ENCODE measurements at places on chromosomes 5 and 9.

GRCh38 chr5:142253938-142254337 is 70.9 kb downstream of the SPRY4 start:
- DNase-seq, result no peak

DNA sequence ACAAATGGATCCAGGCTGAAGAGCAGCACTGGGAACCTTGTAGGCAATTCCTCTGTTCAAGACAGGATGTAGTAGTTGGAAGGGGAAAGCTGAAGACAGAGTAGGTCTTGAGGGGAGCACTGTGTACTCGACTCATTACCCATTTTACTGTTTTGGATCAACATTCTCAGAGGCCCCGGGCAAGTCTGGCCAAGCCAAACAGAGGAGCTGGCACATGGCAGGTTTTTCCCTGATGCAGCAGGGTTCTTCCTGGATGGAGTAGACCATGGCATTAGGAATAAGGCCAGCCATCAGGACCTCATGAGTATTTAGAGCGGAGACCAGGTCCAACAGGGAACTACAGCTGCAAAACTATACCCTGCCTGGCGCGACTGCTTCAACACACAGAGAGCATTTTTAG is 4.4 kb downstream of the SVEP1 start:
- DNase-seq, result no peak

- DNase-seq, result no peak
Observed at GRCh38 chr9:112520656-112521055, 34.0 kb downstream of the KIAA1958 start.

- DNase-seq, result no peak
Observed at GRCh38 chr9:22065431-22066200, 56.5 kb upstream of the CDKN2B start.

GRCh38 chr5:69033690-69034089 is 60.1 kb upstream of the SLC30A5 start:
- DNase-seq, result no peak

DNA sequence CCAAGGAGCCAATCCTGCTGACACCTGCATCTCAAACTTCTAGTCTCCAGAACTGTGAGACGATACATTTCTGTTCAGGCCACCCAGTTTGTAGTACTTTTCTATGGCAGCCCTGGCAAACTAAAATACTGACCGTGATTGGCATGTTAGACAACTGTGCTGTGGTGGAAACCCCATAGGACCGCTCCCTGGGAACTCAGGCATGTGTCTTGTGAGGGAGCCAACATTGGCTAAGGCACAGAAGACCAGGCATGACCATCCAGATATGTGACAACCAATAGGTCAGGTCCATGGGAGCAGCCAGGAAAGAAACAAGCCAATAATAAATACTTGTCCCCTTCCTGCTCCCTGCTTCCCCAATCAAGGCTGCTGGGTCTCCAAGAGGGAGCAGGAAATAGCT is 101.4 kb upstream of the MPDZ start:
- DNase-seq, result no peak

- no peak for DNase-seq
Observed at GRCh38 chr9:114099669-114100270, 678 bp upstream of the KIF12 start.

DNA sequence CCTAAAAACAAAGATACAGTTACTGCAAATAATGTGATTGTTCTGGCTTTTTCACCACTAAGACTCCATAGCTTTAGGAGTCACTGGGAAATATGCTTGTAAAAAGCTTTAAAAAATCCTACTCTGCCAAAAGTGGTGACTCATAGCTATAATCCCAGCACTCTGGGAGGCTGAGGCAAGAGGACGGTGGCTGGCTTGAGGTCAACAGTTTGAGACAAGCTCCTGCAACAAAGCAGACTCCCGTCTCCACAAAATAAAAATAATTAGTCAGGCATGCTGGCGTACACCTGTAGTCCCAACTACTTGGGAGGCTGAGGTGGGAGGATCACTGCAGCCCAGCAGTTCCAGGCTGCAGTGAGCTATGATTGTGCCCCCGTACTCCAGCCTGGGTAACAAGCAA is 406.4 kb downstream of the HTR1A start:
- DNase-seq, result no peak

GRCh38 chr9:127423476-127423933 is 677 bp upstream of the ZNF79 start:
- DNase-seq, result no peak

DNA sequence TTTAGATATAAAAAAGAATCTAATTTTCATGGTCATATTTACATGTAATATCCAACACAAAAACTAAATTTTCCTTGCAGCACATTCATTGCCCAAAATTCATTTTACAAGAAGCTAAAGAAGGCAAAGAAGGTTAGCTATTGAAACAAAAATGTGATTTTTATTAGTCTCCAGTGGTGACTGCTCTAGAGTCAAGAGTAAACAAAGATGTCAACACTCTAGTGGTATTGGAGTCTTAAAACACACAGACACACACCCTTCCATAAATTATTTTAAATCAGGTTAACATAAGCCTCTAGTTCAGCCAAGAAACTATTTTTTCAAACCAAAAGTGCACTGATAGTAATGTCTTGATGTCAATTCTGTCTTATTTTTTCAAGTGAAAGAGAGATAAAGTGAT is 329.2 kb downstream of the ZNF608 start:
- no peak for DNase-seq

DNA sequence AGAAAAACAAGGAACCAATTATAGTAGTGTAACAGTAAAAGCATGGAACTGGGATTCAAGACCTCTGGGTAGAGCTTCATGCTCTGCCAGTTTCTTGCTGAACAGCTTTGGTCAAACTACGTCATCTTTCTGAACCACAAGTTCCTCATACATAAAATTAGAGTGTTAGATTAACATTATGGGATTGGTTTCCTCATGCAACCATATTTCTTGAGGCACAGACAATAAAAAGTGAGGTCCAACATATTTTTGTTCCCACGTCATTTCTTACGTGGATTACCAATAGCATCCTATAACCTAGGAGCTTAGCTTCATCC is 354.8 kb downstream of the TMEM232 start:
- DNase-seq, result no peak

Measured in SJSA1 (cell line).